Activated CD4-positive, CD25-positive, alpha-beta regulatory T cell (primary cell): ENCODE measurements at places on chromosomes 13 and 19.

DNA sequence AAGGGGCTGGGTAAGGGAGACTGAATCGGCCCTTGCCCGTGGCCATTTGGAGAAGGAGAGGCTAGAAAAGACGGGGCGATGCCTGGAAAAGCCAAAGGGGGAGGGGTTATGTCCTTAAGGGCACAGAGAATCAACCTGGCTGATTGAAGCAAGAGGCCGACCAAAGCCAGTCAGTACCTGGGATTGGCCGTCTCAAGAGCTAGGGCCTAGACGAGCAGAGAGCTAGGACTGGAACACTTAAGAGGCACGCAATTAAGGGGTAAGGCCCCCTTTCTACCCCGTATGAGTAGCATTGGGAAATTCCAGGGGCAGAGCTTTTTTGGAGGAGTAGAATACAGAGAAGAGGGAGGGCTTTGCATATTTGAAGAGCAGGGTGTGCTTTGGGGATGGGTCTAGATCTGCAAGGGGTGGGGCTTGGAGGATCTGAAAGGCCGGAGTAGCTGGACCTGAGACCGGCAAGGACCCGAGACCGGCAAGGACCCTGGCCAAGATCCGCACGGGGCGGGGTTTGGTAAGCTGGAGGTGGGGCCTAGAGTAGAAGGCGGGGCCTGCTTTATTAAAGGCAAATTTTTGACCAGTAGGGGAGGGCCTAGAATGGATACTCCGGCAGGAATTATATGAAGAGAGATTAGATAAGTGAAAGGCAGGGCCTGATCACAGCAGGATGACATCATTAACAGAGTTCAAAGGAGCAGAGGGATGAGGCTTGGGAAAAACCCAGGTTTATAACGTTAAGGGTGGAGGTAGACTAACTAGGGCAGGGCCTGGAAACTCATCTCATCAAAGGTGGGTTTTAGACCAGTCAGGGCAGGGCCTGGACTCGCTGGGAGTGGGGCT is 10.7 kb upstream of the CACNG6 start:
- no peak for DNase-seq

DNA sequence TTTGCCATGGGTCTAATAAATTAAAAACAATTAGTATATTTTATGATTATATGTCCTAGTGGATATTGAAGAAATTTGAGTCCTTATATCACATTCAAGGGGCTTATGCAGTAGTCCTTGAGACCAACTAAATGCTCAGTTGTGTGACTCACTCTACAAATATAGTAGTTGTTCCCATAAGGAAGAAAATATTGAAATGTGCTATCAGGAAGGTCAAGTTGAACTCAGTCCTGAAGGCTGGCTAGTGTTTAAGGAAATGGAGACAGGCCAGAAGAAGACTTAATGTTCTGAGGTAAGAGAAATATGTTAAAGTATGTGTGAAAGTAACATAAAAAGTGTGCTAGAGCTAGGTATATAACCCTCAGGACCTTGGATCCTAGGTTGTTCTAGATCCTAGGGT is 766.1 kb upstream of the GPC6 start:
- DNase-seq, result no peak

DNA sequence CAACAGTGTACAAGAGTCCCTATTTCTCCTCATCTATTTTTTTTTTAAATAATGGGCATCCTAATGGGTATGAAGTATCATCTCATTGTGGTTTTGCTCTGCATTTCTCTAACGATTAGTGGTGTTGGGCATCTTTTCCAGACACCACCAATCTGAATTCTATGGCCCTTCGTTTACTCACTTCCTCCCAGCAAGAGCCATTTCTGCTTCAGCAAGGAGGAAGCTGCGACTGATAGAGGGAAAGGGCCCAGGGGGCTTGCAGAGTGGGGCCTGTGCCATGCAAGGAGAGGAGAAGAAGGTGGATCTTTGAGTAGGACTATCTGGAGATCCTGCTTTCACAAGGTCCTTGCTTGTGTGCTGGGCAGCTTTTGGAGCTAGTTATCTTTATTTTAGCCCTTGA is 58.0 kb downstream of the USPL1 start:
- DNase-seq, result no peak

- DNase-seq, result no peak
These were observed 290.8 kb downstream of the SHISA2 start for GRCh38 chr13:25761041-25761440.

DNA sequence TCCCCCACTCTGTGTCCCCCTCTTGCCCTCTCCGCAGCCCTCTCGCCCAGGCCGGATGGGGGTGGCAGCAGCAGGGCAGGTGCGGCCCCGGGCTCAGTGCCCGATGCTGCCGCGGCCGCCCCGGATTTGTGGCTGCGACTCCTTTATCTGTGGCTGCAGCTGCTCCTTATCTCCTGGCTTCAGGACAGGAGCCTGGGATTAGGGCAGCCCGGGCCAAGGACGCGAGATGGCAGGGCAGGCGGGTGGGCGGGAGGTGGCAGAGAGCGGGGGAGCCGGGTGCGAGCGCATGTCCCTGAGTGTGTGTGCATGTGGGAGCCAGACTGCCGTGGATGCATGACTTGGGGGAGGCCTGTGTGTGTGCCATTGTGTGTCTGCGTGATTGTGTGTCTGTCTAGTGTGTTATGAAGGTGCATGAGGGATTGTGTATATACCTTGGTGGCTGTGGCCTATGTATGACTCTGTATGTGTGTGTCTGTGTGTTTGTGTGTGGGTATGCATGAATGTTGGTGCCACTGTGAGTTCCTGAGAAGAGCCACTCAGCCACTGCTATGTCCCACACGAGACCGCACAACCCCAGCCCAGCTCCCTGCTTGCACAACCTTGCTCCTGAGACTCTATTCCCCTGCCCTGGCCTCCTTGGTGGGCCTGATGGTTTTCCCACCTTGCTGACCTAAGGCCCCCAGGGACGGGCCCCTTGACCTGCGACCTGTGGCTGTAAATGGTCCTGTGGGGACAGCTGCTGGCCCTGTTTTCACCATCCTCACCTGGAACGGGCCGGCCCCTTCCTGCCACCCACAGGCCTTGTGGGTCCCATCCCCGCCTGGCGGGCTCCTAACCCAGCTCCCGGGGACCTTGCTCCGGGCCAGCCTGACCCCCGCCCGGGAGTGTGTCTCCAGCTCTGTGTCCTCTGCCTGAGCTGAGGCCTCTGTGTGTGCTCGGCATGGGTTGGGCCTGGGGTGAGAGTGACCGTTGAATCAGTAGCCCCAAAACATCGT is 5.3 kb upstream of the NRTN start:
- no peak for DNase-seq

DNA sequence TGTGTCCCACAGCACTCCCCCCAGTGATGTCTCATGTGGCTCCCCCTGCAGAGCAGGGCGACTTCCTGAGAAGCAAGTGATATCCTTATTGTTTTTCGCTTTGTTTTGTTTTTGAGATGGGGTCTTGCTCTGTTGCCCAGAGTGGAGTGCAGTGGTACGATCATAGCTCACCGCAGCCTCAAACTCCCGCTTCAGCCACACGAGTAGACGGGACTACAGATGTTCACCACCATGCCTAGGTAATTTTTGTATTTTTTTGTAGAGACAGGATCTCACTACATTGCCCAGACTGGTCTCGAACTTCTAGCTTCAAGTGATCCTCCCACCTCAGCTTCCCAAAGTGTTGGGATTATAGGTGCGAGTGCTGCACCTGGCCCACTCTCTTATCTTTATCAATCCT is 5.0 kb downstream of the CEP89 start:
- no peak for DNase-seq

- no peak for DNase-seq
These were observed 13.7 kb downstream of the CEBPA start for GRCh38 chr19:33288666-33289065.

- no peak for DNase-seq
These were observed 7.4 kb upstream of the FCGBP start for GRCh38 chr19:39941615-39942365.

GRCh38 chr19:33252971-33253370 is 27.3 kb upstream of the SLC7A10 start:
- no peak for DNase-seq

DNA sequence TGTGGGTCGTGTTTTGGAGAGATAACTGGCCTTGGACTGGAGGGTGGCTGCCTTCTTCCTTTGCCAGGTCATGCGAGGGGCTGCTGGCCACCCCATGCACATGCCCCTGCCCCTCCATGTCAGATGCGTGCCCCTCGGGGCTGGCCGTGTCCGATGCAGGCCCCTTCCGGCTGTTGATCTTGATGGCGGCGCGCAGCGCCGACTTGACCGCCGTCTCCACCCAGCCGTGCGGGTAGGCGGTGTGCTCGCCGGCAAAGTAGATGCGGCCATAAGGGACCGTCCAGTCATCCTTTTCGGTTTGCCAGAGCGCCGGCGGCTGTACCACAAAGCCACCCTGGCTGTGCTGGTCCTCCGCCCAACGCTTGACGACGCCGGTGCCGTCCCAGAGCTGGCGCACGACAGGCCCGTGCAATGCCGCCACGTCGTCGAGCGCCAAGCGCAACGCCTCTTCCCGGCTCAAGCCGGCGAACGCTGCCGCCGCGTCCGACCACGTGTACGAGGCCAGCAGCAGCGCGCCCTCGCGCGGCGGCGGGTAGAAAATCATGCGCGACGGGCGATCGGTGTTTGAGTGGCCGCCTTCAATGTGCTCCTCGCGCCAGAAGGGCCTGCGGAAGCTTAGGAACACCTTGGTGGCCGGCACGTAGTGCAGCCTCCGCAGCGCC is 6.9 kb downstream of the IL4I1 start:
- DNase-seq, result peak; percentile 37

DNA sequence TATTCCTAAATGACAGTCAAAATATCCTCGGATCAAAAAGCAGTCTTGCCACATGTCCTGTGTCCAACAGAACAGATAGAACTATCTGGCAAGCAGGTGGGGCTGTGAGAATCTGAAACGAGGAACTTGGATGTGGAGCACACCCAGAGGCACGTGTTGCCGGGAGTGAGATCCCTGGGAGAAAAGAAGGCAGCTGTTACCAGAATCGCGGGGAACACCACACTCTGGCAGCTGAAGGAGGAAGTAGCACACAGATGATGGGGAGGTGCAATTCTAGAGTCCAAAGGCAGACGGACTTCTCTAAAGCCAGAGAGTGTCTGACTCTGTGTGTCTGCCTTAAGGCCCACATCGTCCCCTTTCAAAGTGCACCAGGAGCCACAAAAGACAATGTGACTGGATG is 22.3 kb downstream of the SLC7A1 start:
- DNase-seq, result no peak

GRCh38 chr19:19259741-19260140 is 13.4 kb downstream of the TM6SF2 start:
- DNase-seq, result no peak

DNA sequence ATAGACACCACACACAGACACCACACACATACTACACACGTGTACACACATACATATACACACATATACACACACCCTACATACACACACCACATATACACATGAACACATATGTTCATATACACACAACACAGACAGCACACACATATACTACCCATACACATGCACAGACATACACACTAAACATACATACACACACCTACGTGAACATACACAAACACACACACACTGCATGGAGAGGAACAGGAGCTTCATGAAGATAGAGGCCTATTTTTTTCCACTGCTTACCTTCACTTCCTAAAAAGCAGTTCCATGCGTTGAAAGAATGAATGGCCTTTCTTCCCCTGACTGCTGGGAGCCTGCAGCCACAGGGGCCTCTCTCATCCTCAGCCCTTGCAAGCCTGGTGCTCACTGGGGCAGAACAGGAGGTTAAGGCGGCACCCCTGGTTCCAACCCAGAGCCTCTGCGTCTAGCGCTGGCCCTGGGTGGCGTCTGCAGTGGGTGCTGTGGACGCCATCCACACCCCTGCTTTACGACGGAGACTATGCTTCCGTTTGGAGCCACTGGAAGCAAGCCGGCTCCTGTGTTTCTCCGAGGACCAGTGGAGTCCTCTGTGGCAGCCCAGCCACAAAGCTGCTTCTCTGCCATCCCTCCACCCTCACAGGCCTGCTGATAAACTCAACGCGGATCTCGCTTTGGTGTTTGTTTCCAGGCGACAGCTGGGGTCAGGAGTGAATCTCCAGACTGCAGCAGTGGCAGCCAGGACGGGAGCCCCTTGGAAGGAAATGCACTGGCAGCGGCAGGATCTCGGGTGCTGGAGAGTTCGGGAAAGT is 1.9 kb upstream of the RASA3 start:
- no peak for DNase-seq

DNA sequence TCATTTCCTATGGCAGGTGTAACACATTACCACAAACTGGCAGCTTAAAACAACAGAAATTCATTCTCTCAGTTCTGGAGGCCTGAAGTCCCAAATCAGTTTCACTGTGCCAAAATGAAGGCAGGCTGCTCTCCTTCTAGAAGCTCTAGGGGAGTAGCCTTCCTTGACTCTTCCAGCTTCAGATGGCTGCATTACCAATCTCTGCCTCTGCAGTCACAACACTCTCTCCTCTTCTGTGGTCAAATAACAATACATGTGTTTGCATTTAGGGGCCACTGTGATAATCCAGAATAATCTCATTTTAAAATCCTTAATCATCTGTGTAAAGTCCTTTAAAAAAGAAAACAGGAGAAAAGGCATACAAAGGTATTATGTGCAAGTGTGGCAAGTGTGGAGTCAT is 7.8 kb downstream of the DIAPH3 start:
- no peak for DNase-seq

GRCh38 chr13:93685900-93686299 is 459.3 kb downstream of the GPC6 start:
- no peak for DNase-seq

GRCh38 chr19:35894342-35894741 is 6.0 kb downstream of the NFKBID start:
- DNase-seq, result no peak

DNA sequence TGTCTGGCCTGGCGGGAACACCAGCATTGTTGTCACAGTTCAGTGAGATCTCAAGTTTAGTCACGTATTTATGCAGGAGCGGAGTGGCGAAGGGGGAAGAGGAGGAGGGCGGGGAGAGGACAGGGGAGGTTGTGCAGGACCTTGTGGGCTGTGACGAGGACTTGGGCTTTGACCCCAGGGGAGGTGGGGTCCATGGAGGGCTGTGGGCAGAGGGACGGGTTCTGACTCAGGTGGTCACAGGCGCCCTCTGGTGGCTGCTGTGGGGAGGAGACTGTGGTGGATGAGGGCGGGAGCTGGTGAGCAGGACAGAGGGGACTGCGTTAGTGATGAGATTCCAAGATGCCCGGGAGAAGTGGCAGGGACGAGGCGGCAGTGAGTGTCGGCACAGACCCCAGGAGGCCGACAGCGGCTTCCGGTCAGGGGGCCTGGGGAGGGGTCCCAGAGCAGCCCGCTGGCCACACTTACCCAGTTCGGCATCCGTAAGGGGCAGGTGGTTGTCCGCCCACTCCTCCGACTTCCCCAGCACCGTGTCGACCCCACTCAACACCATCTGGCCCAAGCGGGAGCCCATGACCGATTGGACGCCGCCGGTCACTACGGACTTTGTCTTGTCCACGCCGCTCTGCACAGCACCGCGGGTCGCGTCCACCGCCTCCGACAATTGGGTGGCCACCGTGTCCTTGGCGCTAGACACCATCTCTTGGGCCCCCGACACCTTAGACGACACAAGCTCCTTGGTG is 15.7 kb downstream of the PLIN3 start:
- DNase-seq, result peak; percentile 57

GRCh38 chr13:87810391-87810801 is 139.2 kb downstream of the SLITRK5 start:
- DNase-seq, result no peak

- DNase-seq, result no peak
These were observed 6.5 kb downstream of the UNC13A start for GRCh38 chr19:17681505-17682125.
